Heart right ventricle (tissue), 16 donors: ENCODE measurements at places on chromosomes 2 and 18. TPM values are rescaled to one million over a fixed set of nuclear protein-coding genes. Genes with fewer than 3 reads are reported as not detected.

Gene SP9
- polyA plus RNA-seq, result not detected

Gene HOXD12
- not detected for polyA plus RNA-seq

Gene BCL11A
- polyA plus RNA-seq, result 22.2 TPM

Gene LNPK
- polyA plus RNA-seq, result 4.9 TPM

Gene FRZB
- polyA plus RNA-seq, result 2.6 TPM

Gene SYT4
- not detected for polyA plus RNA-seq

Gene POTEJ
- polyA plus RNA-seq, result not detected

Gene ADCYAP1
- polyA plus RNA-seq, result 0.13 TPM

Gene IL1F10
- polyA plus RNA-seq, result not detected

Gene CCDC148
- polyA plus RNA-seq, result 0.07 TPM

Gene IL1RN
- 0.22 TPM for polyA plus RNA-seq

- H3K27ac ChIP-seq, result no peak overlapping the region
- H3K4me3 ChIP-seq, result no peak overlapping the region
- no peak for DNase-seq
These were observed 46.3 kb upstream of the ITGB6 start for GRCh38 chr2:160246356-160246755.

GRCh38 chr2:118059919-118060478, 28.3 kb upstream of the INSIG2 start:
- H3K4me3 ChIP-seq, result no peak overlapping the region
- no peak overlapping the region for H3K27ac ChIP-seq
- H3K36me3 ChIP-seq, result no peaks in the 10 kb centered on the region
- DNase-seq, result no peak

- no peaks in the 10 kb centered on the region for H3K27me3 ChIP-seq
- no peak for DNase-seq
- H3K36me3 ChIP-seq, result no peaks in the 10 kb centered on the region
- H3K27ac ChIP-seq, result no peak overlapping the region
- no peaks in the 10 kb centered on the region for H3K4me1 ChIP-seq
These were observed 229.4 kb upstream of the MMADHC start for GRCh38 chr2:149816756-149817551.

DNA sequence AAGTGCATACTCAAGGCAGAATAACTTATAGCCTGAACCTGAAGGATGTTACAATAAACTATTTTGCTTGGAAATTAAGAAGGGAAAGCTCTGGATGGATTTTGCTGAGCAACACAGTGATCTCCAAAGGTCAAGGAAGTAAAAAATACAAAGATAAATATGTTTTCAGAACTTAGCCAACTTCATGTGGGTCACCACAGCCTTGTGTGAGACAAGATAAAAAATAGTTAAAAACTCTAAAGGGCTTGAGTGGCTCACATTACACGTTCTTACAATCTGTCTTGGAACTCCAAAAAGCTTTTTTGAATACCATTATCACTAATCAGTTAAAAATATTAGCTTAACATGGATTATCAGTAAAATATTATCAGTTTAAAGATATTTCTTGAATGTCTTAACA, 28.9 kb upstream of the MTX2 start:
- peaks cover 20% of the 10 kb centered on the region for H3K27me3 ChIP-seq
- H3K27ac ChIP-seq, result no peak overlapping the region
- H3K36me3 ChIP-seq, result no peaks in the 10 kb centered on the region
- no peak for DNase-seq
- no peaks in the 10 kb centered on the region for H3K4me1 ChIP-seq
- H3K4me3 ChIP-seq, result no peak overlapping the region

- no peak overlapping the region for H3K27ac ChIP-seq
- H3K27me3 ChIP-seq, result no peaks in the 10 kb centered on the region
- no peaks in the 10 kb centered on the region for H3K36me3 ChIP-seq
- no peak for DNase-seq
- no peak overlapping the region for H3K4me3 ChIP-seq
These were observed 18.4 kb upstream of the MALL start for GRCh38 chr2:110134025-110134424.

DNA sequence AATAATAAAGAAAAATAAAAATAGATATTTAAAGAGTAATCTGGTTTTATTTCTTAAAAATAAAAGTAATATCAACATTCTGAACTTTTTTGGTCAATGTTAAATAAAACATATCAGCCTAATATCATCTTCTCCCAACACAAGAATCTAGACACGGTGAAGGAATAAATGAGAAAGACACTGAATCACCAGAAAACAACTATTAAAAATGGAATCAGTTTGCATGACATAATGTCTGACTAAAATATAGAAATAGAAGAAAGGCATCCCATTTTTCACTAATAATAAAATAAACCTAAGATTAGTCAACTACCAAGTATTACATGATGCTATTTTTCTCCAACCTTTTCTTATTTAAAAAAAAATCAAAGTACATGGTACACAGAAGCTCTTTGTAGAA, 30.8 kb upstream of the TNFAIP6 start:
- H3K36me3 ChIP-seq, result no peaks in the 10 kb centered on the region
- DNase-seq, result no peak
- no peaks in the 10 kb centered on the region for H3K4me1 ChIP-seq
- H3K27me3 ChIP-seq, result no peaks in the 10 kb centered on the region

GRCh38 chr2:40213619-40214018, 238.3 kb downstream of the SLC8A1 start:
- no peaks in the 10 kb centered on the region for H3K36me3 ChIP-seq
- no peak overlapping the region for H3K4me3 ChIP-seq
- no peaks in the 10 kb centered on the region for H3K27me3 ChIP-seq
- no peak for DNase-seq
- peaks cover 32% of the 10 kb centered on the region for H3K4me1 ChIP-seq

DNA sequence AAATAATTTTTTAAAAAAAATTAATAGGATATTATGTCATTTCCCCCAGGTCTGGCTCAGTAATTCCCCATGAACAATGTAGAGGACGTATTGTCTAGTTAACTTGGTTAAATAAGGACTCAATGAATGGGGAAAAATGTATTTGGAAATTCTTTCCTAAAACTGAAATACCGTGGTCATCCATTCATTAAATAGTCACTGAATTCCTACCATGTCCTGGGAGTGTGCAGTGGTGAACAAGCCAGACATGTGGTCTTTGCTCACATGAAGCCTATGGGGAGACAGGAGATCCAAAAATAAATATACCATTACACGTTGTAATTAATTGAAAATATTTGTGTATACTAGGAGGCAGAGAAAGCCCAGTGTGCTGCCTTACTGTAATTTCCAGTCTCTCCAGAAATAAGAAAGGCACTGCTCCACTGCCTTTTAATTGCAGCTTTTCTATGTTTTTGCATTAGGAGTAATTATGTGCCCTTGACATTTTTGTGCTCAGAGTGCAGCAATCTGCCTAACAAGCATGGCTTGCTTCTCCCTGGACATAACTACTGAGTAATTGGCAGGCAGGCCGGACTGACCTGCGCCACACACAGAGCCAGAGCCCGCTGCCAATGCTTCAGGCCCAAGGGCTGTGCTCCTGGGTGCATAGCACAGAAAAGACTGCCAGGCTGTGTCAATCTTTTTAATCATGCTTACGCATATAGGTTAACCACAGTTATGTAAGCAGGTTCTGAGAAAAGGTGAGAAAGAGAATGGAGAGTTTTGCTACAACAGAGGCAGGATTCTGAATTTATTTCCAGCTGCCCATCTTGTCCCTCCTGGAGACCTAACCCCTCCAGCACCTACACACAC, 22.2 kb upstream of the TTC39C start:
- peak; percentile 50 for DNase-seq
- peak overlapping the region; percentile 26 for H3K27ac ChIP-seq
- H3K4me1 ChIP-seq, result no peaks in the 10 kb centered on the region
- no peaks in the 10 kb centered on the region for H3K27me3 ChIP-seq
- H3K36me3 ChIP-seq, result no peaks in the 10 kb centered on the region

- H3K4me1 ChIP-seq, result peaks cover 51% of the 10 kb centered on the region
- no peaks in the 10 kb centered on the region for H3K36me3 ChIP-seq
- no peak overlapping the region for H3K27ac ChIP-seq
These were observed 15.7 kb downstream of the GPC1 start for GRCh38 chr2:240451108-240451611.

GRCh38 chr2:193476171-193476800, 1281.6 kb upstream of the TMEFF2 start:
- H3K4me3 ChIP-seq, result no peak overlapping the region
- H3K36me3 ChIP-seq, result no peaks in the 10 kb centered on the region
- DNase-seq, result no peak
- H3K4me1 ChIP-seq, result no peaks in the 10 kb centered on the region

DNA sequence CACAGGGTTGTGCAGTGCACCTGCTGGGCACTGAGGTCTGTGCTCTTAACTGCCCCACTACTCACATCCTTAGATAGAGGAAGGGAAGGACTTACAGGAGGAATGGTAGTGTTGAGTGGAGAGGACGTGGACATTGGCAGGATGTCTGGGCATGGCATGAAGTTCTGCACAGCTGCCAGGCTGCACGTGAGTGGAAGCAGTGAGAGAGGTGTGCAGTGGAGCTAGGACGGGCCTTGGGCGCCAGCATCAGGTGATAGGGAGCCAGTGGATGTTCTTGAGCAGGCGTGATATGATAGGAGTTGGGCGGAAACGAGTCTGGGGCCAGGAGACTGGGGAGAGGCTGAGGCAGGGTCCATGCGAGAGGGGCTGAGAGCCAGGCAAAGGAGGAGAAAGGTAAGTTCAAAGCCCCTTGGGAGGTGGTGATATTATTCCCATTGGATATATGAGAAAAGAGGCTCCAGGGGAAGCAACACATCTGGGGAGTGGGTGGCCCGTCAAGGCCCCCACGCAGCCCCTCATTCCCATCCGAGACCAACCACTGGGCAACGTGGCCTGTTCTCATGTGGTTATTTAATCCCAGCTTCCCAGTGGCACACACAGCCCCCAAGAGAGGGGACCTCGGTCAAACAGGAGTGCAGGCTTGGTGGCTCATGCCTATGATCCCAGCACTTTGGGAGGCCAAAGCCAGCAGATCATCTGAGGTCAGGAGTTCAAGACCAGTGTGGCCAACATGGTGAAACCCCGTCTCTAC, 45.7 kb upstream of the SNED1 start:
- no peaks in the 10 kb centered on the region for H3K4me1 ChIP-seq
- H3K36me3 ChIP-seq, result no peaks in the 10 kb centered on the region
- no peaks in the 10 kb centered on the region for H3K27me3 ChIP-seq
- peak; percentile 54 for DNase-seq

GRCh38 chr2:37324536-37324785, 172 bp downstream of the PRKD3 start:
- H3K36me3 ChIP-seq, result no peaks in the 10 kb centered on the region
- peak overlapping the region; percentile 91 for H3K4me3 ChIP-seq
- peak; percentile 85 for DNase-seq
- H3K27me3 ChIP-seq, result no peaks in the 10 kb centered on the region

DNA sequence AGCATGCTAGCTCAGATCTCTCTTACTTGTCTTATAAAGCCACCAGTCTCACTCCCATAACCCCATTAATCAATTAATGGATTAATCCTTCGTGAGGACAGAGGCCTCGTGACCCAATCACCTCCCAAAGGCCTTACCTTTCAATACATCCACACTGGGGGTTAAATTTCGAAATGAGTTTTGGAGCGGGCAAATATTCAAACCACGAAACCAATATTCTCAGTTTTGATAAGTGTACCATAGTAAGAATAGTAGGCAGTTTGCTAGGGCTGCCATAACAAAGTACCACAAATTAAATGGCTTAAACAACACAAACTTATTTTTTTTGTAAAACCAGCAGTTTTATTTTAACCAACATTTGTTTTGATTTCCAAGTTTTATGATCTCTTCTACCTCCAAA, 15.2 kb downstream of the HIBCH start:
- peaks cover 12% of the 10 kb centered on the region for H3K36me3 ChIP-seq
- H3K27me3 ChIP-seq, result no peaks in the 10 kb centered on the region
- H3K4me1 ChIP-seq, result peaks cover 10% of the 10 kb centered on the region

- DNase-seq, result peak; percentile 43
- no peak overlapping the region for H3K4me3 ChIP-seq
- H3K4me1 ChIP-seq, result peaks cover 41% of the 10 kb centered on the region
- H3K36me3 ChIP-seq, result no peaks in the 10 kb centered on the region
- H3K27me3 ChIP-seq, result no peaks in the 10 kb centered on the region
- peak overlapping the region; percentile 46 for H3K27ac ChIP-seq
These were observed 270.2 kb downstream of the LOXHD1 start for GRCh38 chr18:46386788-46387187.

- H3K27ac ChIP-seq, result no peak overlapping the region
These were observed 31.8 kb downstream of the CDC42EP3 start for GRCh38 chr2:37639631-37640030.

DNA sequence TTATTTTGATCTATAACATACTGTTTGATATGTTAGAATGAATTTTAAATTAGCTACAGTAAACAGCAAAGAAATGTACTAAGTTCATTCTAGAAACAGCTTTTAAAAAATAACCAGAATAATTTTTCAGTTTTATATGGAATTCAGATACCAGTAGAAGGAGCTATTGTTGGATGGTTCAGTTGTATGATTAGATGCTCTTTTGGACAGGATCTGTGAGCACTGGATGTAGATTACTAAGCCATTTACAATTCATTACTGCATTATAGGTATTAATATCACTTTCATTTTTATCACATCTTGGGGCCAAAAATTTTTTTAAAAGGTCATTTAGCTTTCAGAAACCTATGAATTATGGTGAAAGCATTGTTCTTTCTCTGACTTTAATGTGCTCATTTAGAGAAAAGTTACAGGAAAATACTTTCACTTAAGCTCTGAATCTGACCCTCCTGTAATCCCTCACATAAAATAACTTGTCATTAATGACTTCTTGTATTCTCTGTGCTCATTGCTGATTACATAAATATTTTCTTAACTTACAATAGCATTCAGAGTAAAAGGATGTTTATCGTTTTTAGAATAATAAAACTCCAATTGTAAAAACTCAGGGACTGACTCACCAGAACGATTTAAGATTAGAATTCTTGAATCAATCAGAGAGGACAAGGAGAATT, 750.2 kb downstream of the SLC4A3 start:
- no peak overlapping the region for H3K27ac ChIP-seq
- H3K27me3 ChIP-seq, result no peaks in the 10 kb centered on the region
- no peaks in the 10 kb centered on the region for H3K36me3 ChIP-seq
- H3K4me1 ChIP-seq, result no peaks in the 10 kb centered on the region
- no peak overlapping the region for H3K4me3 ChIP-seq
- DNase-seq, result no peak

GRCh38 chr18:70422391-70422965, 133.6 kb downstream of the SOCS6 start:
- peaks cover 46% of the 10 kb centered on the region for H3K4me1 ChIP-seq
- no peaks in the 10 kb centered on the region for H3K36me3 ChIP-seq
- H3K4me3 ChIP-seq, result no peak overlapping the region
- DNase-seq, result no peak
- peak overlapping the region; percentile 26 for H3K27ac ChIP-seq

- H3K4me3 ChIP-seq, result no peak overlapping the region
- no peak for DNase-seq
- H3K4me1 ChIP-seq, result peaks cover 32% of the 10 kb centered on the region
- no peaks in the 10 kb centered on the region for H3K36me3 ChIP-seq
These were observed 17.6 kb upstream of the TMEM247 start for GRCh38 chr2:46461709-46462171.

GRCh38 chr2:117726747-117727146, 87.7 kb upstream of the DDX18 start:
- H3K36me3 ChIP-seq, result no peaks in the 10 kb centered on the region
- H3K27me3 ChIP-seq, result no peaks in the 10 kb centered on the region
- H3K27ac ChIP-seq, result no peak overlapping the region
- no peak for DNase-seq
- no peaks in the 10 kb centered on the region for H3K4me1 ChIP-seq

GRCh38 chr2:238527565-238527964, 100.8 kb downstream of the ASB1 start:
- H3K27me3 ChIP-seq, result peaks cover 14% of the 10 kb centered on the region
- H3K4me1 ChIP-seq, result no peaks in the 10 kb centered on the region
- no peak for DNase-seq
- no peaks in the 10 kb centered on the region for H3K36me3 ChIP-seq
- no peak overlapping the region for H3K27ac ChIP-seq

- peaks cover 15% of the 10 kb centered on the region for H3K36me3 ChIP-seq
- H3K4me3 ChIP-seq, result no peak overlapping the region
- H3K4me1 ChIP-seq, result peaks cover 52% of the 10 kb centered on the region
- no peaks in the 10 kb centered on the region for H3K27me3 ChIP-seq
These were observed 2.4 kb downstream of the MRPL44 start for GRCh38 chr2:223959688-223960087.
